ENCODE measurements at places on chromosomes 13 and 19.

GRCh38 chr13:109646423-109646822 is 140.0 kb downstream of the IRS2 start:
- DNase-seq = no peak

DNA sequence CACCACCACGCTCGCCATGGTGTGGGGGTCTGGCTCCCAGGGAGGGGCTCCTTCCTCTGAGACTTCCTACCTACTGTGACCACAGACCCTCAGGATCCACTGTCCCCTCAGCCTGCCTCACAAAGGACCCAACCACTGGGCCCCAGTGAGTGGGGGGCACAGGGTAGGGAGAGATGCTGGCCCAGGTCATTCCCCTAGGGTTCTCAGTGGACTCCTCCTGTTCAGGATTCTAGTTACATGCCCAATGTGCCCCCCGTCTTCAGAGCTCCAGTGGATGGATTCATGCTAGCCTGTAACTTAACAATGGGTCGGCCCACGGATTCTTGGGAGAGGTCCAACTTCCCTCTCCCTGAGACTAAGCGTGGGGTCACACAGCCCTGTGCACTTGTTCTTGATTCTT is at the start of gene TSKS:
Gene TSKS (minus strand): TSS at position 77 of the 400 bp plus-strand sequence. CDS start 59 bp downstream, at position 18.
- DNase-seq = no peak

GRCh38 chr19:18183529-18183928 is 9.5 kb upstream of the MPV17L2 start:
- DNase-seq = no peak

DNA sequence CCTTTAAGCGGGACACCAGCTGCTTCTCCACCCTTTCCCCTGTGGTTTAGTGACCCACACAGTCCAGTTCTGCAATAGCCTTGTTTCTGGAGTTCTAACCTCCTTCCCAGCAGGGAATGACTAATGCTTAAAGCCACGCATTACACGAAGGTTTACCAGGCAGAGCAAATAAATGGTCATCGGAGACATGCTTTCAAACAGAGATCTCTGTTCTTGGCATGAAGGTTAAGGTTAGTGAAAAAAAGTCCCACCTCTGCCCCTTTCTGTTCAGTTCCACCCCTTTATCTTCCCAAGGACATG is 25.3 kb upstream of the MEDAG start:
- DNase-seq = no peak

DNA sequence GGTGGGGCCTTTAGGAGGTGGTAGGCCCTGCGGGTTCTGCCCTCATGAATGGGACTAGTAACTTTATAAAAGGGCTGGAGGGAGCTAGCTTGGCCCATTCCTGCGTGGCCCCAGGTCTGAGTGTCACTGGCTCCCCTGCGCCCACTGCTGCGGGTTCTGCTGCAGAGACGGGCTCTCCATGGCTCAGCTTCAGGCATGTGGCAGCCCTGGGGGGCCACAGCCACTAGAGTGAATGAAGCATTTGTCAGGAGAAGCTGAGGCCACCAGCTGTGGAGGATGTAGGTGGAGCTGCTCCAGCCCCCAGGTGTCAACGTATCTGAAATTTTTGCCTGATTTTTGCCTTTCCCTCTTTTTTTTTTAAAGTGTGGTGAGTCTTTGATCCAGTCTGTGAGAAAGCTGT is 119.1 kb downstream of the SOX1 start:
- no peak for DNase-seq

DNA sequence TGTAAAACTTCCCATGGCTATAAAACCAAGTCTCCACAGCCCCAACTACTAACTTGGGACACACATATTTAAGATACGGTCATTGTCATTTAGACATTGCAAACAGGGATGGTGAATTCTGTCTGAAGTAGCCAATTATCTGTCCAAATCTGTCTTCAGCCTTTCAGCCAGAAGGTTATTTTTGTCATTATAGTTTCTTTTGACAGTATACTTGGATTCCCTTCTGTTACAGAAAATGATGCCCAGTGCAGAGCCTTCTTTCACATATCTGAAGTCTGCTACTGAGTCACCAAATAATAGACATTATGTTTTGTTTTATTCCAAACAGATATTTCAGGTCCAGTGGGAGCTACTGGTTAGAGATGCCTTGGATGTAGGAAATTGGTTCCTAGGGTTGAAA is 452.4 kb upstream of the HTR2A start:
- no peak for DNase-seq
